Brain pericyte (primary cell): ENCODE measurements at places on chromosomes 13 and 19.
A peak's percentile ranks its signal among the peaks of the same experiment; 100 is the strongest.

- no peak for DNase-seq
These were observed 70.2 kb downstream of the KLF2 start for GRCh38 chr19:16394681-16395375.

DNA sequence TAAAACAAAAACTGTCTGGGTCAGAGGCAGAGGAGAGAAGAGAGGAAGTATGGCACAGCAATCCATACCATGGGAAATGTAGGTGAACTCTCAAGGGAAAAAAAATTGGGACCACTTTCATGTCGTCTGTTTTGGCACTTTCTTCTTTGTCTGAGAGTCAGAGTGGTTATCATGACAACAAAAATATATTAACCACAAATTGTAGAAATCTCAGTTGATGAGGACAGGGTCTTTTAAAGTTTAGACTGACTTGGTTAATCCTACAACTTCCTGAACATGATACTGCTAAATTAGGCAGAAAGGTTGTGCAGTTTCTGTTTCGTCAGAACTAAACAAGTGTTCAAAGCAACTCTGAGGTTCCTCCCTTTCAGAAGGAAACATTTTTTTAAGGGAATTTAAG lies 15.2 kb downstream of the KLF5 start:
- no peak for DNase-seq

GRCh38 chr13:102757006-102757405 lies 16.6 kb downstream of the TEX30 start:
- no peak for DNase-seq

DNA sequence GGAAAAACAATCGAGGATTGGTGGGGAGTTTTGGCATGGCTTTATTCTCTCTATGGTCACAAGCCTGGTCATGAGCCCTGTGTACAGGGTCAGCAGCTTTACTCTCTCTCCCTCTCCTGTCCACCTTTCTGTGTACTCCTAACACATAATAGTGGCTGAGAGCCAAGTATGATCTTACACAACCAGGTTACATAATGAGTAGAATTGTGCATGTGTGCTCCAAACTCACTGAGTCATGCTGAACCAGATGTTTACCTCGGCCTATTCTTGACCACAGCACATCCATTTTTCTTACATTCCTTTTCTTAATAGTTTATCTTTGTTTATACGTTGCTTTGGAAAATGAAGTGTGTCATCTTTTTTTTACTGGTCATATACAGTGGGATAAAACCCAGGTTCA lies 53.1 kb downstream of the ZNF254 start:
- DNase-seq: no peak

- DNase-seq: no peak
These were observed 21.2 kb upstream of the GTF3A start for GRCh38 chr13:27403203-27403678.

GRCh38 chr13:95480791-95481780 lies 71.4 kb upstream of the CLDN10 start:
- DNase-seq: no peak

DNA sequence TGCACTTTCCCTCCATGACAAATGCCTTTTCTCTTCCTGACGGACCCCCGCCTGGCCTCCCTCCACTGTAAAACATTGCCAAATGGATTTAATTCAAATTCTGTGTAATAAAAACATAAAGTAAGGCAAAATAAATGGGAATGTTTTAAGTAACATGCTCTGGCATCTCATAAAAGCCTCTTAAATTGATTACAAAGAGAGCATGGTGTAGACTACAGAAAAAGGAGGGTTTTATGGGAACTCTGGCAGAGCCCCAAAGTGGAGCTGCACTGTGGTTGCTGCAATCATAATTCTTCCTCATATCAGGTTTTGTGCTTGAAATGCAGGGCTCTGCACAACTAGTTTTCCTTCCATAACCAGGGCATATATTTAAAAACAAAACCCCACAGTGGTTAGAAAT lies 44.3 kb upstream of the SIAH3 start:
- DNase-seq: no peak

DNA sequence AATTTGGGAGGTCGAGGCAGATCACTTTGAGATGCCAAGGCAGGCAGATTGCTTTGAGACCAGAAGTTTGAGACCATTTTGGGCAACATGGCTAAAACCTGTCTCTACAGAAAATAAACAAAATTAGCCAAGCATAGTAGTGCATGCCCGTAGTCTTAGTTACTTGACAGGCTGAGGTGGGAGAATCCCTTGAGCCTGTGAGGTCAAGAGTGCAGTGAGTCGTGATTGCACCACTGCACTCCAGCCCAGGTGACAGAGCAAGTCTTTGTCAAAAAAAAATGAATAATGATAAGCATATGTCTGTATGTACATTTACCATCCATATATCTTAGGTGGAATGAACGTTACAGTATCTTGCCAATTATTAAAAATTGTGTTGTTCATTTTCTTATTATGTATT lies 2447.7 kb downstream of the PCDH9 start:
- no peak for DNase-seq

DNA sequence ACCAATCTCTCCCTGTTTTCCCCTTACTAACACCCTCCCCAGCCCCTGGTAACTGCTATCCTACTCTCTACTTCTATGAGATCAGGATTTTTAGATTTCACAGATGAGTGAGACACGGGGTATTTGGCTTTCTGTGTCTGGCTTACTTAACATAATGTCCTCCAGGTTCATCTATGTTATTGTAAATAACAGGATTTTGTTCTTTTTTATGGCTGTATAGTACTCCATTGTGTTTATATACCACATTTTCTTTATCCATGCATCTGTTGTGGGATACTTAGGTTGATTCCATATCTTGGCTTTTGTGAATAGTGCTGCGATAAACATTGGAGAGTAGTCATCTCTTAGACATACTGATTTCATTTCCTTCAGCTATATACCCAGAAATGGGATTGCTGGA lies 28.5 kb upstream of the ATP11A start:
- no peak for DNase-seq

GRCh38 chr19:12773571-12773970 lies 1.8 kb downstream of the HOOK2 start:
- DNase-seq: no peak

GRCh38 chr19:3669947-3670795 lies 30.1 kb downstream of the PIP5K1C start:
- DNase-seq: no peak

DNA sequence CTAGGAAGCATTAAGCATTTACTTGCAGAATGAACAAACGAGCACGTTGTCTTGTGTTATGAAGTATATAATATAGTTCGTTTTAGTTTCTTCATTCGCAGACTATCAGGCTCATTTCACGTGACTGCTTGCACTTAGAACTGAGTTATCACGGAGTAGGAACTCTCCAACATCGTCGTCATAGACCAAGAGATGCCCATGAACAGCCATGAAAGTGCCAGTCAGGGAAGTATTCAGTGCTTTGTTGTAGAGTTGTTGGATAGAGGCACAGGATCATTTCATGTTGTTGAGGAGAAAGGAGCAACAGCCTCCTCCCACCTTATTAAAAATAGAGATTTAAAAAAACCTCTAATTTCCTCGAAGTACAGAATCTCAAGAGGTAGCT lies 977 bp upstream of the IL17D start:
- DNase-seq: no peak

DNA sequence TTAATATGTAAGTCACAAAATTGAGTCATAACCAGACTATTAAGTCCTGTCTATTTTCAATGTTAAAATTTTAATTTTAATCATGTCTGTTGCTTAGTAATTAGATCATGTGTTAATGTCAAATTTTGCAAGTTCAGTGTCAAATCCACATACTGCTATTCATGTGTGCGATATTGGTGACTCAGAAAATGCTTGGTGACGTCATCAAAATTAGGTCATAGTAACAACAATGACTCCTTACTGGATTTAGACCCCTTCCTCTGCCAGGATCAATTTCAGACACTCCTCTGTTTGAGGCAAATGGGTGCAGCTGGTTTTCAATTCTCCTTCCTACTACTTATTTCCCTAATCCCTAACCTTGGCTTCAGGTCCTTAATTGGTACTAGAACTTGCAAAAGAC lies 1394.3 kb upstream of the SLC10A2 start:
- DNase-seq: no peak

DNA sequence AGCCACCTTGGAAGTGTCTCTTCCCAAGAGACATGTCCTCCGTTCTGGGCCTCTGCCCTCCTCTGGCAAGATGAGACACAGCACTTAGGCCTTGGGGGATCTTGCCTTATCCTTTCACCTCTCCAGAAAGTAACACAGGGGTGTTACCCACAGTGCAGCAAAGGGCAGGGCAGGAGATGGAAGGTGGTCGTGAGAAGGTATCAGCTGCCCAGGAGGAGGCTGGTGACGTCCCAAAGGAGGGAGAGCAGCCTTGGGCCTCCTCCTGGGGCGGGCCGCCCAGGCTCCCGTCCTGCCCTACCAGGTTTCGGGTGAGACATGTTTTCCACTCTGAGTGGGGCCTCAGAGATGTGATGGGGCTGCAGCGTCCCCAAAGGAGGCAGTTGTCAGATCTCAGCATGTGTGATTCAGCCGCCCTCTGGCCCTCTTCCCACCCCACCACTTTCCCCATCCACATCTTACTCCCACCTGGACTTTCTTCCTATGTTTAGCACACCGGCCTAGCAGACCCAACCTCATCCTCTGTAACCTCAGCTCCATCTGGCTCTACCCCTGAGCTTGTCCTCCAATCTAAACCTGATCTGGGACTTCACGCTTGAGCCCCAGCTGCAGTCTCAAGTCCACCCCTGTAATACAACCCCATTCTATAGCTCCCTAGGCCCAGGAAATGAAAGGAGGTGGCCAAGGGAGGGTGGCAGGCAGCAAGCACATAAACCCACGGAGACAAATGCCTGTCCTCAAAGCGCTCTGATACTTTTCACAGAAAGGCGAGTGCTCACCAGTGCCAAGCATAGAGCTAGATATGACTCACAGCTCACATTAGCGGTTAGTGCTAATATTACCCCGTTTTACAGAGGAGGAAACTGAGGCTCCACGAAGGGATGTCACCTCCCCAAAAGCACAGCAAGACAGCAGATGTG lies 9.3 kb downstream of the POU2F2 start:
- no peak for DNase-seq

DNA sequence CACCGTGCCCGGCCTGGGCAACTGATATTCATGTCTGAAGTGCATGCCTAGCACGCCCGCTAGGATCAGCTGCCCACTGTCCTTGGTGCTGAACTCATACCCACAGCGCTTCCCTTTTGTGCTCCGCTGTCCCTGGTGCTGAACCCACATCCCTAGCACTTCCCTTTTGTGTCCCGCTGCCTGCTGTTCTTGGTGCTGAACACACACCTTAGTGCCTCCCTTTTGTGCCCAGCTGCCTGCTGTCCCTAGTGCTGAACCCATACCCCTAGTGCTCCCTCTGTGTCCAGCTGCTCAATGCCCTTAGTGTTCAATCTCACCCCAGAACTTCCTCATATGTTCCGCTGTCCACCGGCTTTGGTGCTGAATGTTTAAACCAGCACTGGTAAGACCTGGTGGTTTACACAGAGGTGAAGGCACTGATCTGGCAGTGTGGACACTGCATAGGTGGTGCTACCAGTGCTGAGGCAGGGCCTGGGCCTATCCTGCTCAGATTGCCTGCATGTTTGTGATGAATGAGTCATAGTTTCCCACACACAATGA lies 26.3 kb upstream of the SIGLEC11 start:
- peak; percentile 82 for DNase-seq

- DNase-seq: no peak
These were observed 72.1 kb downstream of the KLF12 start for GRCh38 chr13:74061926-74062595.

- DNase-seq: no peak
These were observed 203.4 kb downstream of the NDFIP2 start for GRCh38 chr13:79684371-79684770.

- no peak for DNase-seq
These were observed 10.8 kb downstream of the RINL start for GRCh38 chr19:38867171-38867780.

DNA sequence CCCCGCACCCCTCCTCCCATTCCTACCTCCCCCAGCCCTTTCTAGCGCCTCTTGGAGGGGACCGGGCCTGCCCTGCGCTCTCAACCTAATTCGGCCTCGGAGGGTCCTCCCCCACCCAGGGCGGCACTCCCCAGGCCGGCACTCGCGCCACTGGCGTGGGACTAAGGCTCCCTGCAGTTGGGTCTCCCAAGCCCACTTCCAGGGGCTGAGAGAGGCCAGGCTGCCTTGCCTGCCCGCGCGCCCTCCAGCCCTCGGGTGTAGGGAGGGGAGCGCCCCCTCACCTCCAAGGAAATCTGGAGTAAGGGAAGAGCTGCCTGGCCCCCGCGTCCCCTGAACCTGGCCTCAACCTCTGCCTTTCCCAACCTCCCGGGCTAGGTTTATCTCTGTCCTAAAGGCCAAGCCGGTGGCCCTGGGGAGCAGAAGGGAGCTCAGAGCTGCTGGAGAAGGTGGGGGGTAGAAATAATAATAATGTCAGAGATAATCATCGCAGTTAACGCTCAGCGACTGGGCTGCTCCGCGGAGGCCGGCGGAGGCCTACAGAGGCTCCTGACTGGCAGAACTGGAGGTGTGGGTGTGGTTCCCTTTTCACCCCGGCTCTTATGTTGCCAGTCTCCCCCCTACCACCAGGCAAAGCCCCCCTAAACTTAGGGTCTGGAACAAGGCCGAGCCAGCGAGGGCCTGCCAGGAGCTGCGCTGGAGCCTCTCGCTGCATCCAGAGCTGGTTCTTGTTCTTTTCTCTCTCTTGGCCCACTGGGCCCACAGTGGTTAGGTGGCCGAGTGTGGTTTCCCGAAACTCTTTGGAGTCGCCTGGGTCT lies 9.6 kb downstream of the ZIC2 start:
- no peak for DNase-seq

GRCh38 chr13:97582170-97582569 lies 148.2 kb downstream of the RAP2A start:
- DNase-seq: no peak

DNA sequence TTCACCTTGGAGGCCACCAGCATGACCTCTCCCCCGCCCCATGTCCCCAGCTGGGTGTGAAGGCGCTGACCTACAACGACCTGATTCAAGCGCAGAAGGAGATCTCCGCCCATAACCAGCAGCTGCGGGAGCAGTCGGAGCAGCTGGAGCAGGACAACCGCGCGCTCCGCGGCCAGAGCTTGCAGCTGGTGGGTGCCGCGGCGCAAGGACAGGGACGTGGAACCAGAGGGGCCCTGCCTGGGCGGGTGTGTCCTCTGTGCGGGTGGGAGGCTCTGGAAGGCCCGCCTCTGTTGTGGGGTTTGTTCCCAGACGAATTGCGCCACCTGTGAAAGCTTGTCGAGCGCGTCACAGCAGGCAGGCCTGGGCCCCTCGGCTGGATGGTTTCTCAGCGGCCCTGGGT lies 22.3 kb downstream of the PLEKHJ1 start:
- DNase-seq: no peak

DNA sequence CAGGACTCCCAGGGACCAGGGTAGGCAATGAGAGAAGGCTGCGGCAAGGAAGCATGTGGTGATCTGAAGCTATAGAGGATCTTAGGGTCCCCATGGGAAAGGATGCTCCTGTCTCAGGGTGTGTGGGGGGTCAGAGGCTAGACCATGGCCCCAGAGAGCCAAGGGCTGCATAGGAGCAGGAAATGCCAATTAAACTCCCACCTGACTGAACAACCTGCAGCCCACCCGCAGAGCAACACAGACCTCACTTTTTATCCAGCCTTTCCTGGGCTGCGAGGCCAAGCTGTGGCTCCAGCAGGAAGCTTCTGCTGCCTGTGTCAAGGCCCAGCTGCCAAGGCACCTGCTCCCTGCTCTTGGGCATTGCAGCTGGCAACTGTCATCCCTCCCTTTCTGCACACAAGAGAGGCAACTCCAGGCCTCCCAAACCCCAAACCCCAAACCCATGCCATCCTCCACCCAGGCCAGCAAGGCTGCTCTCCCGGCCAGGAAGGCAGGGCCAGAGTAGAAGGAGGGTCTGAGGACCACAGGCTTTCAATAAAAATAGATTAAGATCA lies 290.1 kb downstream of the FOXO1 start:
- DNase-seq: no peak
